ENCODE measurements at places on chromosomes 3 and 15. TPM values are rescaled to one million over a fixed set of nuclear protein-coding genes. Genes with fewer than 3 reads are reported as not detected.

EIF4E3 gene
- 43.1 TPM for total RNA-seq

EEF1AKMT4 gene
- total RNA-seq: 5.3 TPM

ANKRD34C gene
- total RNA-seq: not detected

NDN gene
- 14.7 TPM for total RNA-seq

MESP1 gene
- 9.7 TPM for total RNA-seq

ATP13A4 gene
- total RNA-seq: 14.2 TPM

ZIC1 gene
- total RNA-seq: not detected

MYZAP gene
- 12.9 TPM for total RNA-seq

SRGAP3 gene
- total RNA-seq: 8.0 TPM

NDUFB5 gene
- total RNA-seq: 141 TPM

CCDC9B gene
- 28.1 TPM for total RNA-seq

KNG1 gene
- 2.3 TPM for total RNA-seq

FOXL2NB gene
- total RNA-seq: not detected

CISH gene
- total RNA-seq: 19.9 TPM

ADIPOQ gene
- total RNA-seq: 0.15 TPM

OR5K2 gene
- not detected for total RNA-seq

ADAMTSL3 gene
- total RNA-seq: 8.7 TPM

Data from left colon (tissue), 2 donors.